ENCODE measurements at places on chromosomes 2 and 18.
A peak's percentile ranks its signal among the peaks of the same experiment; 100 is the strongest.

- no peak for DNase-seq
These were observed 509.6 kb downstream of the CMPK2 start for GRCh38 chr2:6355886-6356761.

DNA sequence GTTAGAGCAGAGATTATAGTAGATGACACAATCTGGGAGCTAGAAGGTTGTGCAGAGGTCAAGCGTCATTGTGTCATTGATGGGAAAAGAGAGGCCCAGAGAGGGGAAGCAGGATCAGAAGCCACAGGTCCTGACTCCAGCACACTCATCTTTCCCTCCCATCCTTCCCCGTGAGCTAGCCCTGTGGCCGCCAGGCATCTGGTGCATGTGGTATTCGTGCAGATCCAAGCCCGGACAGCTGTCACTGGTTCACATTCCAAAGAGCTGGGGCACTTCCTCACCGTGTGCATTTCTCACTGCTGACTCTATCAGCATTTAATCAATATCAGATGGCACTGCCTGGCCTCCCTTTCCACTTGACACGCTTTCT is 94.1 kb upstream of the THOC1 start:
- DNase-seq = peak; percentile 89

DNA sequence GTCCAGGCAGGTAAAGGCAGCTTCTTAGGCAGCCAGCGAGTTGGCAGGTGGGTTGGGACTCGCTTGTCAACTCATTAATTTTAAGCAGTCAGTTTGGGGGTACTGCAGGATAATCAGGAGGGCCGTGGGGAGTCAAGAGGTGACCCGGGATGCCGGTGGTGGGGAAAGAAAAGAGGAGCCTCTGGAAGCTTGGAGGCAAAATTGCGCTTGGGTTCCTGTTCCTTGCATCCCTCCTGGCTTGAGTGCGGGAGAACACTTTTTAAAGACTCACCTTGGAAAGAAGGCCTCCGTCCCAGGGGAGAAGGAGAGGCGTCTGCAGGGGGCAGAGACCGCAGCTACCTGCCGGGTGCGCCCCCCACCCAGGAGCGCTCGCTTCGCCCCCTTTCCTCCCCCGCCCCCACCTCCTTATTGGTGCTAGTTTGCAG is at the start of gene KCNJ3:
Gene KCNJ3 (plus strand): TSS at position 400 of the 425 bp plus-strand sequence. CDS start 81 bp downstream, outside the sequence.
- DNase-seq = no peak

- DNase-seq = no peak
These were observed 17.6 kb downstream of the TBC1D8 start for GRCh38 chr2:101133492-101134100.

DNA sequence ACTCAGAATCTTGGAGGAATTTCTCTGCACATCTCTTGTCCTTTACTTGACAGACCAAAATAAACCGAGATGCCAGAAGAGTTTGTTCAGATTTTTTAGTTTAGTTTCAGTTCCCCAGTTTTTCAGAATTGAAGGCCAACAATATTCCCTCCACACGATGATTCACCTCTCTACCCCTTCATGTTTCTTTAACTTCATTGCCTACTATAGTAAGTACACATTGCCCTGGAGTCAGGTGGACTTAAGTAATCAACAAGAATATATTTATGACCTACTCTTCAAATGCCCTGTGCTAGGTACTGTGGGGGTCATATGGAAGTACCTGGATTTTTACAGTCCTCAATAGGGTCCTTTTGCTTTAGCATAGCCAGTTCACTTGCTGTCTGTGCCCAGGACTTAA is 79.6 kb upstream of the CTLA4 start:
- no peak for DNase-seq

- no peak for DNase-seq
These were observed 142.0 kb downstream of the KCTD1 start for GRCh38 chr18:26406324-26406723.

GRCh38 chr2:100243631-100244030 is 78.7 kb downstream of the LONRF2 start:
- DNase-seq = no peak

DNA sequence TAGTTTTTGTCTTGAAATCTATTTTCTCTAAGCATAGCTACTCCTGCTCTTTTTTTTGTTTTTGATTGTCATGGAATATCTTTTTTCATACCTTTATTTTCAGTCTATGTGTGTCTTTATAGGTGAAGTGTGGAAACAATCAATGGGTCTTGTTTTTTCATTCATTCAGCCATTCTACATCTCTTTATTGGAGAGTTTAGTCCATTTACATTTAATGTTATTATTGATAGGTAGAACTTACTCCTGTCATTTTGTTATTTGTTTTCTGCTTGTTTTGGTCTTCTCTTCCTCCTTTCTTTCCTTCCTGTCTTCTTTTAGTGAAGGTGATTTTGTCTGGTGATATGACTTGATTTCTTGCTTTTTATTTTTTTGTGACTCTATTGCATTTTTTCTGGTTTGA is 17.8 kb downstream of the IL1RL2 start:
- DNase-seq = no peak

GRCh38 chr2:11543337-11544216 is 9.7 kb downstream of the GREB1 start:
- no peak for DNase-seq

- DNase-seq = no peak
These were observed 2.6 kb downstream of the SCN7A start for GRCh38 chr2:166491461-166491860.

DNA sequence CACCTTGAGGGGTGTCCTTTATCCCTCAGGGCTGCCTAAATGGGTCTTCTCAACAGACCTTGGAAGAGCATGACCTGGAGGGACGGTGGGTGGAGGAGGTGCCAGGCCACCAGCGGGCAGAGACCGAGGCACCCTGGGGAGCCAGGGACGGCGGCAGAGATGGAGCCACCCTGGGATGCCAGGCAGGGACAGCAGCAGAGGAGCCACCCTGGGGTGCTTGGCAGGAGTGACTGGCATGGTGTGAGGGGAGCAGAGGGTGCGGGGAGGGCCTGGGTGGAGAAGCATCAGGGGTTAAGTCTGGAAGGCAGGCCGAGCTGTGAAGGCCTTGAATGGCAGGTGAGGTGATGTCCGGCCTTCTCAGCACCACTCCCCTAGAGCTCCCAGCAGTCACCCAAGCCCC is 56.1 kb downstream of the CIB4 start:
- DNase-seq = no peak

DNA sequence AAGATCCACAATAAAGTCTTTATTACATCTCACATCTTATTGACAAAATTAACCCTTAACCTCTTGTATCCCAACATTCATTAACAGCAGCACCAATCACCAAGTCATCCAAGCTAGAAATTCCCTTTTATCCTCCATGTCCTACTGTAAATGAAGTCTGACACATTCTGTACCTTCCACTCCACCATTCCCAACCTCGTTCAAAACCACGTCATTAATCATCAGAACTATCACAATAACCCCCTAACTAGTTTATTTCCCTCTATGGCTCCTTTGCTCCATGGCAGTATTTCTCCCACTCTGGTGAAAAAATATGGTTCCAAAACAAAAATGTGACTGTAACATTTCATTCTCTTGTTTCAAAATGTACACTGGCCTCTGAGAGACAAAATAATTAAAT is 1626.2 kb downstream of the LRP1B start:
- no peak for DNase-seq

- no peak for DNase-seq
These were observed 103.4 kb upstream of the CWC22 start for GRCh38 chr2:180110469-180110868.

Measured in lung microvascular endothelial cell (primary cell).